ENCODE measurements at places on chromosomes 1 and 21.

- DNase-seq, result no peak
Measured at GRCh38 chr1:109827466-109827865, 63.7 kb upstream of the EPS8L3 start.

DNA sequence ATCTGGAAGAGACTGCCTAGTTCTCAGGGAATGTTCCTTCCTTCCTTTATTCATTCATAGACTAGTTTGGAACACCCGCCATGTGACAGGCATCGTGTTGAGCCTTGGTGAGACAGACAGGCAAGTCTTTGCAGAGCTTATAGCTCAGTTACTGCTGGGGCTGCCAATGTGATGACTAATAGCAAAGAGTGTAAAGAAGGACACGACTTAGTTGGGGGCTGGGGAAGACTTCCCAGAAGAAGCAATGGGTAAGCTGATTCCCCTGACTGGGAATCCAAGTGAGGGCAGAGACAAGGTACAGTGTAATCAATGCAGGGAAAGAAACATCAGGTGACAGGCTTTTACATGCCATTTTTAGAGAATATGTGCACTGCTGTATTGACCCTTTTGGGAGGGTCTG is 51.2 kb downstream of the TENT5C start:
- DNase-seq, result peak; percentile 83

DNA sequence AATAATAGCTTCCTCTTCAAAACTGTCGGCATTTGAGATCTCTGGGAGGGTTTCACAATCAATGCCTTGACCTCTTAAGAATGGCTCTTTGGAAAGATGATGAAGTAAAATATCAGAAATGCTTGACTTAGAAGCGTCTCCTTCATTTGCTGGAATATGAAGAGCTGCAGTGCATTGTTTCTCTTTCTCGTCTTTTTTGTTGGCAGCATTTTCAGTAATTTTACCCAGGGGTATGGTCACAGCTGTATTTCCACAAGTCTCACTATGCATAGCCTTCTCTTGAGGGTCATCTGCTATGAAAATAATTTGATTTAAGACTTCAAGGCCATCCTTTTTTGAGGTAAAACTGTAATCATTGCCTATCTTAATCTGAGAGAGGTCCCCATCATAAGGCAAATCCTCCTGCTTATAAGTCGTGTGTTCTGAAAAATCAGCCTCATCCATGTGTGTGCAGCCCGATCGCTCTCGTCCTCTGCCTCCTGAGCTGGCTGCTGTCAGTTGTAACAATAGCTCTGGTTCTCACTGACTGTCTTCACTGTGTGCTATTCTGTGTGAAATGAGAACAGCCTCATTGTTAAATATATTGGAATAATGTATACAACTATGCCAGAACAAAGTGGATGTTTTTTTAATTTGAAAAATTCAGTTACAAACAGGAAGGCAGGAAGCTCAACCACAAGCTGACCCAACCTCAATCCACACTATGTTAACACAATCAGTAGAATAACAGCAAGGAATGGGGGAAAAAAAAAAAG is 4.5 kb downstream of the AKNAD1 start:
- peak; percentile 72 for DNase-seq

DNA sequence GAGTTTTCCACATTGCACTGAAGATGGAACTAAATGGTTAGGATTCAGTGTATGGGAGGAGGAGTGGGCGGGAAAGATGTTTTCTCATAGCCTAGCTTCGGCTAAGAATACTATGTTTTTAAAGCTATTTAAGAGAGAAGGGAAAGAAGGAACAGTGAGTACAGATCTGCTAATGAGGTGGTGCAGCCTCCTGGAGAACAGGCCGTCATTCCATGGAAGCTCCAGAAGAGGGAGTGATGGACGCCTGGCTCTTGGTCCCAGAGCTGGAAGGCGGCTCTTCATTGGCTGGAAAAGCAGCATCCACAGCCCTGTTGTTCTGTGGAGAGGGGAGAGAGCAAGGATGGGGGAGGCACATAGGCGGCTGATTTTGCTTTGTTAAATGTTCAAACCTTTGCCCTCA is 6.9 kb downstream of the CAMK1G start:
- peak; percentile 62 for DNase-seq

GRCh38 chr1:17059391-17060305 is 5.8 kb upstream of the SDHB start:
- peak; percentile 86 for DNase-seq

DNA sequence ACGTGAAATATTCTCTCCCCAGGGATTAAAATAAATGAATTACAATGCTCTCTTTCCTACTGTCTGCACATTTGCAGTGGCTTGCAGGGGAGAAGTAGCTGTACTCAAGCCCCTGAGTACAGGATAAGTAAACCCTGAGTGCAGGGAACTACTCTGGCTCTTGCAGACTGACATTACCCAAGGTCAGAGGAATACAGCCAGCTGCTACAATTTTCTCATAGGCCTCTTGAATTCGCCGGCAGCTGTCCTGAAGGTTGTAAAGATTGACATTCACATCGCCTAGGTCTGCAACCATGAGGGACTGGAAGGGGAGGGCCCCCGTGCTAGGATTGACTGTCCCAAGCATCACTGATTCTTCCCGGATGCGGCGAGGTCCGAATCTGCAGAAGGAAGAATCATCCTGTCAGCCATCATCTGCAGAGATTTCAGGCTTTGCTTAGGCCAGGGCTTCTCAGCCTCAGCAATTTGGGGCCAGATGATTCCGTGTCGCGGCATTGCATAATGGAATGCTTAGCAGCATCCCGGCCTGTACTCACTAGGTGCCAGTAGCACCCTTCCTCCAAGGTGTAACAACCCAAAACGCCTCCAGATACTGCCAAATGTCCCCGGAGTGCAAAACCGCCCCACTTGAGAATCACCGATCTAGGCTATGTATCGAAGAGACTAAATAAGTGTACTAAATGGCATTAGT is 1.7 kb downstream of the AGMAT start:
- DNase-seq, result no peak

GRCh38 chr1:158117854-158118704 is 62.6 kb upstream of the CD1D start:
- peak; percentile 60 for DNase-seq

DNA sequence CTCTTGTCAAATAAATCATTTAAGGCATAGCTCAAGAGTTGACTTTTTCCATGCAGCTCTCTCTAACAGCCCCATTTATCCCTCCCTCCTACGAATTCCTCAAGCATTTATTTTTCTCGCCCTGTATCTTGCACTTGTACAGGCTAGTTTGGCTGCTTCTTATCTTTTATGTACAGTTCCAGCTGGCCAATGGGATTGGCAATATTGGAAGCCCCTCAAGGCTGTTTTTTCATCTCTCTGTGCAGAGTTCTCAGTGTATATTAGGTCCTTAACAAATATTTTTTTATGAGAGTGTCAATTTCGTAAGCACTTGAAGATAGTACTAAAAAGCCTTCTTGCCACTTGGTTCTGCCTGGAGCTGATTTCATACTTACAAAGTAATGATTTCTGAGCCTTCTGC is 356.0 kb downstream of the ST6GALNAC3 start:
- no peak for DNase-seq

GRCh38 chr1:53736290-53736689 is 2.7 kb downstream of the GLIS1 start:
- DNase-seq, result peak; percentile 89

- DNase-seq, result peak; percentile 89
Measured at GRCh38 chr1:153506831-153507413, 28.9 kb downstream of the S100A6 start.

DNA sequence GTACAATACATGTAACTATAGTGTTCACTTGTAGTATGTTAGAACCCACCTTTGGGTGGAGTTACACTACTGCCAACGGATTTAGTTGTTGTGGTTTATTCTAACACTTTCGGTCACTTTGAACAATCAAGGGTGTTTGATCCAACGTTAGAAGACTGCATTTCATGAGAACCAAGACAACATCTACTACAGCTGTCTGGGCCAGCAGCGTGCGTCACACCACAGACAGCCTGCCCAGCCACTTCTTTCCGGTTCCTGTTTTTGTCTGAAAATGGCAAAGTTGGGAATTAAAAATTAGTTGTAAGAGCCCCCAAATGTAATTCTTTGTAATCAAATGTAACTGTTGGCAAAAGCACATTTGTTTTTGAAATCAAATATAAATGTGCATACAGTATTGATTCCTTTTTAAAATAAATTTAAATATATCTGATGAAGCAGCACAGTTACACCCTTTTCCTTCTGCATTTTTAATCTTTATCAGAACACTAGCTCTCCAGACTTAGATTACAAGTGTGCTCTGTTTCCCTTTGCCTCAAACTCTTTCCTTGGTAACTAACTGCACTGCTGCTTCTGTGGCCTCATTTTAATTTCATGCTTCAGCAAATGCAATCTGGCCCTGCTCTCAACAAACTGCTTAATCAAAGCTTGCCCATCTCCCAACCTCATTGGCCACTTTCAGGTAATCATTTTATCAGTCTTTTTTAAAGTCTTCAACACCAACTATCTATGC is 86.6 kb upstream of the DPH5 start:
- no peak for DNase-seq

- peak; percentile 55 for DNase-seq
Measured at GRCh38 chr21:30044447-30045064, 104.8 kb upstream of the GRIK1 start.

DNA sequence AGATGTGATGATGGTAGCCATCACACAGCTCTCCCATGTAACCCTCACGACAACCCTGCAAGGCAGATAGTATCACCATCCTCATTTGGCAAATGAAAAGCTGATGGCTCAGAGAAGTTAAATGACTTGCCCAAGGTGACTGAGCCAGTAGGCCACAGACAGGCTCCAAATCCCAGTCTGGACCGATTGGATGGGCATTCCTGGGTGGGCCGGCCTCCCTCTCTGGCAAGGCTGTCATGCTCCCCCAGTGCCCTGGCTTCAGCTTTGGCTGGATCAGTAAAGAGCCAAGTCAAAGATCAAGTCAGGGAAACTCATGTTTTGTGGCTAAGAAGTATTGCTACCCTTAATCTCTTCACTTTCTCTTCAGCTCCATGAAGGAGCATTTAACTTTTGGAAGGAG is 41.2 kb downstream of the CDCP2 start:
- DNase-seq, result no peak

DNA sequence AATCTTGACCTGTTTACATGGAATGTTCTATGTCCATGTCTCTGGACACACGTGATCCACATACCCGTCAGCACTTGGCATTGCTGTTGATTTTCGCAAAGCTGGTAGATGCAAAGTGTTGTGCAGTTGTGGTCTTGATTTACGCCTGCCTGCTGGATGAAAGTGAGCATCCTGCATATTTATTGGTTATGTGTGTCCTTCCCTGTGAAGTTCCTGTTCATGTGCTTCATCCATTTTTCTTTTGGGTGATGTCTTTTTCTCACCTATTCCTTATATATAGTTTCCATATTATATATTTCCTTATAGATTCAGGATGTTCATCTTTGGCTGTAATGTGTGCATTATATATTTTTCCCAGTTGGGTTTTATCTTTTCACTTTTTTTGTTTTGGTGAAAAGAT is 6.5 kb downstream of the AGPAT3 start:
- no peak for DNase-seq

DNA sequence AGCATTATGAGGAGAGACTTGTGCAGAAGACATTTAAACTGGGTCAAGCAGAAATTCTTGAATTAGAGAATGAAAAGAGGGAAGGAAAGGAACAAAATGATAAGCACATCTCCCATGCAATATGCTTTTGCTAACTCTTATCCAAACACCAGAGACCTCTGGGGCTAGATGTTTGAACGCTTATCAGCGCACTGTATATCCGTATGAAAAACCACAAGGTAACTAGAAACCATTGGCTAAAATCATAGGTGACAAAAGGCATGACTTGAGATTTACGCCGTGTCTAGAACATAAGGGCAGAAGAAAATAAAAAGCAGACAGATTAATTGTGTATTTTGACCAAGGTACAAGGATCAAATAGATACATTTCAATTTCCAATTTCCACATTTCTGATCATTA is 38.0 kb upstream of the TIAM1 start:
- no peak for DNase-seq

DNA sequence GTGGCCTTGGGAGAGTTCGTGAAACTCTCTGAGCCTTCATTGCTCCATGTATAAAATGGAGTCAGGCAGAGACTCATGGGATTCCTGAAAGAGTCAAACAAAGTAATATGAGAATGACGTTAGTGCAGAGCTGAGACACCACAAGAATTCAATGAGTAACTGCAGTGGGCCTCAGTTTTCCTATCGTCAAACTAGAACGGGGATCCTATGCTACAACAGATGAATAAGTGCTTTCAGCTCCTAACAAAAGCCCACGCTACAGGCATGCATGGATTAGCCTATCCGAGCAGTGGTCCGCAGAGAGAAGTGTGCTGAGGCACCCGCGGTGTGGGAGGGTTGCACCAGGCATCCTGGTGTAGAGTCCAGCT is 124.7 kb downstream of the SYF2 start:
- peak; percentile 68 for DNase-seq

DNA sequence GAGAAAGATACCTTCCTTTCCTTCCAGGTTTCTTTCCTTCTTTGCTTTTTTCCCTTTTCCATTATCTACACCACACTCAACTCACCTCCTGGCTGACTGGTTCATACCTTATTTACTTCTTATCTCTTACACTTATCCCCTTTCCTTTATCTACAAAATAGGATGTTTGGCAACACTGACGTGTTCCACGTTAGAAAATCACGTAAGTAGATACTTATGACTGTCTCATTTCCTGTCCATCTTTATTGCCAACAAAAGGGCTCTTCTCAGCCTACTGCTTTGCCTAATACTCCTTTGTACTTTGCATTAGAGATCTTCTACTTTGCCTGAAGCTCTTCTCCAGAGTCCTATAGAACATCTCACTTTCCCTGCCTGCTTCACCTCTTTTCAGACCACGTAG is 25.1 kb downstream of the SYNJ1 start:
- peak; percentile 62 for DNase-seq

GRCh38 chr1:14090062-14090461 is 390.1 kb downstream of the PRDM2 start:
- DNase-seq, result peak; percentile 5

DNA sequence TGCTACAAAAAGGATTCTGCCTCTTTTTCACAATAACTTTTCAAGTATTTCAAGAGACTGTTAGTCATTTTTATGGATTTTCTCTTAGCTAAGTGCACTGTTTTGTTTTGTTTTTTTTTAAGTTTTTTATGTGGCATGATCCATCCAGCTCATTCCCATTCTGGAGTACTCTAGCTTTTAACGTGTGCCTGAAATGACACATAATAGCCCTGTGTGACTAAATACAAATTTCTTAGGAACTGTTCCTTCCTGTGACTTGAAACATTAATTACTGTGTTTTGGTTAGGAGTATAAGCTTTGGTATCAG is 143.9 kb downstream of the HS2ST1 start:
- DNase-seq, result no peak

Data from choroid plexus epithelial cell (primary cell).